Motor neuron (in vitro differentiated cells): ENCODE measurements at places on chromosomes 5 and 9. TPM values are rescaled to one million over a fixed set of nuclear protein-coding genes. Genes with fewer than 3 reads are reported as not detected.

- no peak for ATAC-seq
These were observed 7.1 kb upstream of the DMXL1 start for GRCh38 chr5:119063579-119064379.

- ATAC-seq = no peak
These were observed 8.4 kb downstream of the SEMA6A start for GRCh38 chr5:116566251-116566650.

DNA sequence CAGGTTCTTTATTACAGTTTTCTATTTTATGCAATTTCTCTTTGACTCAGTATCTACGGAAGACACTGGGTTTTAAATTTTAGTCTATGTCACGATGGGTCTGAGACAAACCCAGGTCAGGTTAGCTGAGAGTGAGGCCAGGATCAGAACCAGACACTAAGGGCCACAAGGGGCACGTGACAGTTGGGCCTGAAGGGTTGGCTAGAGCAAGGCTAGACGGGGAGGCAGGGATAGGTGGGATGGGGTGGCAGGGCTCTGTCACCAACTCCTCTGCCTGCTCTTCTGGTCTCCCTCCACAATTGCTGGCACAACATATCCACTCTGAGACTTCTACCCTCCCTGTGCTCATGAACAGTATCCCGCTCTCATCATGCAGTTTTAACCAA lies 76.4 kb downstream of the MED27 start:
- ATAC-seq = no peak

DNA sequence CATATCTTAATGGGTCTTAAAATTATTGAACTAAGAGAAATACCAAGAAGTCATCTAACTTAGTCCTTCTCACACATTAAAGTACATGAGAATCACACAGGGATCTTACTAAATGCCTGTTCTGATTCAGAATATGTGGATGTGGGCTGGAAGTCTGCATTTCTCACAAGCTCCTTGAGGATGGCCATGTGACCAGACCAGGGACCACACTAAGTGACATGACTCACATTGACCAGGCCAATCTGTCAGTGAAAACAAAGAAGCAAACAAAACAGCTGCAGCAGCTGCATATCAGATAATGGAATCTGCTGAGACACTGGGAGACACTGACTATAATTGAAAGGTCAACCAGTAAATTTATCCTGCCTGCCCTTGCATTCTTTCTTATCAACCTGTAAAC lies 110.5 kb downstream of the ADAMTS12 start:
- ATAC-seq = peak; percentile 74

DNA sequence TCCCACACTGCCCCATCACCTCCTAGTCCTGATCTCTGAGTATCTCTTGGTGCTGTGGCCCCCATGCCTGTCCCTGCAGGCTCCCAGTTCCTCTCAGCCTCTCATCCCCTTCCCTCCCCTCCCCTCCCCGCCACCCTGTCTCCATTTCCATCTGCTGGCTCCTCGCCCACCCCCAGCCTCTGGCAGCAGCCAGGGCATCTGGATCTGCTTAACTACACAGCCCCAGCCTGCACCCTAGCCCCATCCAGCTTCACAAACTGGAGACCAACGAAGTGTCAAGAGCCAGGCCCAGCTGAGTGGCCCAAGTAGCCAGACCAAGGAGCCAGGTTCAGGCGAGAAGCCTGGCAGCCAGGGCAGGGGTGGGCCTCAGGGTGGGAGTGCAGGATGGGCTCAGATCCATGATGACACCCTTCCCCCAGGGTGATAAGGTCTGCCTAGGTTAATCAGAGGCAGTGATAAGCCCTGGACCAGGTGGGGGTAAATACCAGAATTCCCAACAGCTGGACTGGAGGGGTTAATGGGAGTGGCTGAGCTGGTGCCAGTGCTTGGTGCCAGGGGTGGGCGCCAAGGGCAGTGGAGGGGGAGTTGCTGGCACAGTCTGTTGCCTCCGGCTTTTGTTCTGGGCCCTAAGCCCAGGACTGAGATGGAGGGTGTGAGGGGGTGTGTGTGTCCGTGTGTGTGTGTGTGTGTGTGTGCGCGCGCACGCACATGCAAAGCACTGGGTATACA lies 2.5 kb downstream of the IL11RA start:
- ATAC-seq = no peak

DNA sequence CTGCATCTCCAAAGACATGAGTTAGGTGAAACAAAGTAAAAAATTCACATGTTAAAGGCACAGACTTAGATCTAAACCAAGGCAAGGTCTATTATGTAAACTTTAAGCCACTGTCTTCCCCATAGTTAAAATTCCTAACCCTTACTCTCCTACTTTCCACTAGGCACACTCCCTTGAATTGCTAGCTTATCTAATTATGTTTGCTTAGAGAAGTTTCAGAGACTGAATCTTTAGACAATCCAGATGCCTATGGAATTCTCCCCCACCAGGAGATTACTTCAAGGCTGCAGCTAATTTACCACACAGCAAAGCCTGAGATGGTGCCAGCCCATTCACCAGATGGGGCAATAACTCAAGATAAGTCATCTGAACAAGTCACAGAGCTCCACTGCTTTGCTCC lies 803.1 kb upstream of the COX7C start:
- no peak for ATAC-seq

DNA sequence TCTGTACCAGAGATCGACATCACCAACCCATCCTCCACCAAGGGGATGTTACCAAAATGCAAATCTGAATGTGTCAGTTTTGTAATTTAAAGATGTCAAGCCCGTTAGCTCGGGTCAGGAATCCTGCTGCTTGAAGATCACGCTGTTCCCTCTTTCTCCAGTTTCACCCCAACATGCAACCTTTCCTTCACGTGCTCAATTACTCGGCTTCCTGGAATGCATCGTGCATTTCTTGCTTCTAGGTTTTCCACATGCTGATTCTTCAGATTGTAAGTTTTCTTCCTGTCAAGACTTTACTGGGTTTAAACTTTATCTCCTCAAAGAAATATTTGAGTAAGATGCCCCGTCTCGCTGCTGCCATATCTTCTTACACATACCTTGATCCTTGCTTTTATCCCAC lies 209.5 kb upstream of the SNX2 start:
- no peak for ATAC-seq

DNA sequence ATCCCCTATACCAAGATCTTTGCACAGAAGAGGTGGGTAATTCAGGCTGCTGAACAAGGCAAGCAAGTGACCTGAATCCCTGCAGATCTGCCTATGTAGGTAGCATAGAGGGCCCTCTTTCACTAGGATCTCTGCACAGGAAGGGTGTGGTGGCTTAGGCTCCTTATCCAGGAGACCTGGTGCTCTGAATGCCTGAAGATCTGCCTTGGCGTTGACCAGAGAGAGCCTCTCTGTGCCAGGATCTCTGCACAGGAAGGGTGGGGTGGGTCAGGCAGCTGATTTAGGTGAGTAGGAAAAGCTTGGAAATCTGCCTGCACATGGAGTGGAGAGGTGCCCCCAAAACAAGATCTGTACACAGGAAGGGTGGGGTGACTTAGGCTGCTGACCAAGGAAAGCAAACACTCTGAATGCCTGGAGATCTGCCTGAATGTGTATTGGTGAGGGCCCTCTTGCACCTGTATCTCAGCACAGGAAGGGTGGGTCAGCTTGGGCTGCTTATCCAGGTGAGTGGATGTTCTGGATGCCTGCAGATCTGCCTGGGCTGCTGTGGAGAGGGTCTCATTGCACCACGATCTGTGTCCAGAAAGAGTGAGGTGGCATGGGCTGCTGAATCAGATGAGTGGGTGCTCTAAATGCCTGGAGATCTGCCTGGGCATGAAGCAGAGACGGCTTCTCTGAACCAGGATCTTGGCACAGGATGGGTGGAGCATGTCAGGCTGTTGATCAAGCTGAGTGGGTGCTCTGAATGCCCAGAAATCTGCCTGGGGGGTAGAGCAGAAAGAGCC lies 365.9 kb downstream of the DMAC1 start:
- no peak for ATAC-seq

DNA sequence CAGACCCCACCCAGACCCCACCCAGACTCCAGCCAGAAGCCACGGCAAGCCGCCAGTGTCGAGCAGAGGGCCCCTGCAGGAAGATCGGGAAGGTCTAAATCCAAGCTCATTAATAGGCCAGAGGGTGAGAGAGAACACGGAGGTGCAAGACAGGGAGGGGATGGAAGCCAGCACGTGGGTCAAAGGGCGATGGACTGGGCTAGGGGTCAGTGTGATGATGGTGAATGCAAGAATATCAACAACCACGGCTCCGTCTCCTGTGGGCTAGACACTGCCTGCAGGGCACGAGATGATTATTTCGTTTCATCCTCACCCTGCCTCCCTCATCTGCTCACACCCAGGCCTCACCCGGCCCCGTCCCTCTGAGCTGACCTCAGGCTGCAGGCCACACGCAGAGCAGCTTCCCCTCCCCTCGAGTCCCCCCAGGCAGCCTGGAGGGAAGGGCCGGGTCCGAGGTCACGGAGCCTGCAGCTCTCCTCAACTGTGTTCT lies 122.0 kb downstream of the COL23A1 start:
- ATAC-seq = no peak

- ATAC-seq = peak; percentile 15
These were observed 589.1 kb downstream of the MTRR start for GRCh38 chr5:8458038-8458383.

DNA sequence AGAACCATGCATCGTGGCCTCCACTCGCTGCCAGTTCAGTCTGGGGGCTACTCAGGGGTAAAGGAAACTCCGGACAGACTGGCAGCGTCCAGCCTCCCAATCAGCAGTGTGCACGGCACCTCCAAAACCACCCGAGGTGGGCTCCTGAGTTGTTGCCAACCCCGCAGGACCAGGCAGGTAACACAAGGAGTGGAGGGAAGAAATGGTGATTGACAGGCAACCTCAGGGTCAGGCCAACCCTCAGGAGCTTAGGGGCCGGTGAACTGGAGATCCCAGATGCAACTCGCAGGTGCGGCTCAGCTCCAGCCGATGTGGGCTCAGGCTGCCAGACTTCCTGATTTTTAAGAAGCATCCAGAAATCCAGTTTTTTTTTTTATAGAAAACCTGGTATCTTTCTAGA lies 37.3 kb upstream of the AKNA start:
- no peak for ATAC-seq

DNA sequence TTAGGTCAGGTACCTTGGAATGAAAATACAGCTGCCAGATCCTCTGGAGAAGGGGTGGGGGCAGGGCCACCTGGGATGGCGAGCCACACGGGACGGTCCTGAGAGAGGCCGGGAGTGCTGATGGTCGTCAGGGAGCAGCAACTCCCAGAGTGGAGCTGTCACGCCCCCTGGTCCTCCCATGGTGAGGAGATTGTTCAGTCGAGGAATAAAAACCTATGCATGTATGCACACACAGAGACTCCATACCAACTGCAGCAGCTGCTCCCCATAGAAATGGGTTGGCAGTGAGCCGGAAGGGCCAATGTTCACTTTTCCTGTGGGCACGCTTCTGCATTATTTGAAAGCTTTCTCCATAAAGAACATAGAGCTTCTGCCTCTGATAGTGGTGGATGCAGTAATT lies 45.2 kb upstream of the SEMA4D start:
- no peak for ATAC-seq

DNA sequence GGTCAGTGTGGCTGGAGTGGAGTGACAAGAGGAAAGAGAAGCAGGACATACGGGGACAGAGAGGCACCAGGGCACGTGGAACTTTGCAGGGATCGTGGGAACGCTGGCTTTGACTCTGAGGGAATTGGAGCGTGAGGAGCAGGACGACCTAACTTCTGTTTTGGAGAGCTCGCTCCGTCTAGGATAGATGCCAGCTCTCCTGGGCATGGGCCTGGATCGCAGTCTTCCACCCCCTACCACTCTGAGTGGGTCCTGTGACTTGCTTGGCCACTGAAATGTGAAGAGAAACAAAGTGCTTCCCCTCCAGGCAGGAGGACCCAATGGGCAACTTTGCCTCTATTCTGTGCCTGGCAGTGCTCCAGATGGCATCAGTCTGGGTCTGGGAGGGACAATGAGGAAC lies 8.7 kb upstream of the SH3PXD2B start:
- no peak for ATAC-seq

DNA sequence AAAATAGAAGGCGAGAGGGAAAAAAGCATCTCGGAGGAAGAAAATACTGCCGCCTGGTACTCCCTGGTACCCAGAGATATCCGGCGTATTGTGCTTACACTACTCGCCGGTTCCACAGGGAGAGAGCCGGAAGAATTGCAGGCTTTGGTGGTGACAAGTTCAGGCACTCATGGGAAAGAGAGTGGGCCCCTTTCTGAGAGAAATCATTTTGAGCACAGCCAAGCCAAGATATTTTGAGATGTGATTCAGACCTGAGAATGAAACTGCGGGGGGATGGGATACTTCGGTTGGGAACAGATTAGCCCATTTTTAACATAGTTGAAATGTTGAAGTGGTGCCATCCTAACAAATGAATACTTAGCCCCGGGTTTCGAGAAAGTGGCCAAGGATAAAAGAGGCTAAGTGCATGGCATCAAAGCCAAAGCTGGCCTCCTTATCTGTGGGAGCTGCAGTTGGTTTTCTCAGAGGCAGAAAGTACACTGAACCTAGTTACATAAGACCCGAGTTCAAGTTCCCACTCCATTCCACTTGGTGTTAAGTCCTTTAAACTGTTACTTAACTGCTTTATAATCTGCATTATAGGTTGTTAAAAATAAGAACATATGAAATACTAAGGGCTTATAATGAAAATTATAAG lies 62.7 kb downstream of the SLC1A3 start:
- no peak for ATAC-seq

DNA sequence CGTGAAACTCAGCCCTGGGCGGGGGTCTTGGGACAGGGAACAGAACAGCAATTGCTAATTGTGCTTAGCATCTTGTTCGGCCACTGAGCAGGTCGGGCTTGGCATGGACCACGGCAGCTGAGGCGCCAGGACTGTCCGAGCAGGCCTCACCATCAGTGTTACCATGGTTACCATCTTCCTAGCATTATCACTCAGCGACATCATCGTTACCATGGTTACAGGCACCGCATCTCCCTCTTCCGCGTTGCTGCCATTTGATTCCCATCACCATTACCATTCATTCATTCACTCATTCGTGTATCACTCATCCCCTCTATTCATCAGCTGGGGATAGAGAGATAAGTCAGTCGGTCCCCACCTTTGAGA lies 81.0 kb upstream of the ZBTB43 start:
- no peak for ATAC-seq

GRCh38 chr5:98638701-98639100 lies 134.8 kb upstream of the RGMB start:
- no peak for ATAC-seq

- peak; percentile 28 for ATAC-seq
These were observed 97.3 kb downstream of the PLCXD3 start for GRCh38 chr5:41413074-41413473.

Gene INSYN2B
- 7.6 and 10.1 TPM in 2 replicates for total RNA-seq

Gene ARRDC1
- total RNA-seq = 17.3 and 22.3 TPM in 2 replicates

Gene DMRTA1
- 0.73 and 0.96 TPM in 2 replicates for total RNA-seq

Gene CCL27
- 0.75 TPM in 1 of 2 replicates, not detected in the other for total RNA-seq

Gene SOWAHA
- 0.18 and 1.2 TPM in 2 replicates for total RNA-seq

Gene TLE1
- 47.3 and 49.1 TPM in 2 replicates for total RNA-seq

Gene GPR150
- 0.53 and 0.85 TPM in 2 replicates for total RNA-seq

Gene SPATA31E1
- 0.15 and 0.16 TPM in 2 replicates for total RNA-seq

Gene RANBP17
- 12.6 and 15.3 TPM in 2 replicates for total RNA-seq

Gene ADAMTS19
- 0.16 and 0.36 TPM in 2 replicates for total RNA-seq

Gene PCDHGA5
- 0.38 and 0.63 TPM in 2 replicates for total RNA-seq

Gene ARSI
- 2.2 and 2.5 TPM in 2 replicates for total RNA-seq

Gene C9orf57
- total RNA-seq = not detected in 2 replicates
